ENCODE measurements at places on chromosomes 1 and 21. TPM values are rescaled to one million over a fixed set of nuclear protein-coding genes. Genes with fewer than 3 reads are reported as not detected.

The GBP3 gene
- total RNA-seq: 7.3 TPM

The OR4F16 gene
- total RNA-seq: not detected

The HMGCL gene
- total RNA-seq: 24.2 TPM

The CTSE gene
- not detected for total RNA-seq

The FOXO6 gene
- 0.38 TPM for total RNA-seq

The TENT5C gene
- total RNA-seq: 0.12 TPM

The LPAR3 gene
- total RNA-seq: not detected
